HTR-8/SVneo (cell line): ENCODE measurements at places on chromosomes 2 and 18.

- no peak for DNase-seq
Observed at GRCh38 chr2:178863130-178863855, 56.1 kb upstream of the TTN start.

GRCh38 chr18:57775937-57776336 is 27.2 kb downstream of the ATP8B1 start:
- no peak for DNase-seq

DNA sequence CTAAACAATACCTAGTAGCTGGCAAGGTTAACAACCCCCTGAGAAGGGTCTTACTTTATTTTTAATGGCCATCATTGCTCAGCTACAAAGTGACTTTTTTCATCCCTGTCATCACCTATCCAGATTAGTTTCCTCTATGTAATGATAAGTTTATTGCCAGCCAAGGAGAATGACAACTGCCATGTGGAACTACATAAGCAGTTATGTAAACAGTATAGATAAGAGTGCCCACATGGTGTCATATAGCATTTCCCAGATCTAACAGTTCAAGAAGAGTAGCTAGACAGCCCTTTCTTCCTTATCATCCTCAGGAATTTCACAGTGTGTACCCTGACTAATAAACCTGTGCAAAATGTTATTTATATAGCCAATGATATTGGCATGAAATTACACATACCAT is 240.2 kb upstream of the PIK3C3 start:
- no peak for DNase-seq

GRCh38 chr18:40380686-40381439 is 1574.2 kb upstream of the PIK3C3 start:
- no peak for DNase-seq

DNA sequence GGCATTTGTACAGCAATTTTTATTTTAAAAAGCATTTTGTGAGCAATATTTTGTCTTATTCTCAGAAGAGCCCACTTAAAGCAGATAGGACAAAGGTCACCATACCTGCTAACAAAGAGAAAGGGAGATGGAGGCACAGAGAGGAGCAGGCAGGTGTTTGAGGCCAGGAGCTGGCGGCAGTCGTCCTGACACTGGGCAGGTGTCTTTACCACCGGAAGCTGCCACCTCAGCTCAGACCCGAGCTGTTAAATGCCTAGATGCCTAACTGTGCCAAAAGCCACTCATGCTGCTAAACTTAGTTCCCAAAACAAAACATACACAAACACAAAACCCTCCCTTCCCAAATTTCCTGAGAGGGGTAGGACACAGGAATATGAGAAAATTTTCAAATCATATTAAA is 120.9 kb downstream of the CNTNAP5 start:
- DNase-seq, result no peak

- DNase-seq, result no peak
Observed at GRCh38 chr2:232120911-232121310, 159.4 kb downstream of the DIS3L2 start.

DNA sequence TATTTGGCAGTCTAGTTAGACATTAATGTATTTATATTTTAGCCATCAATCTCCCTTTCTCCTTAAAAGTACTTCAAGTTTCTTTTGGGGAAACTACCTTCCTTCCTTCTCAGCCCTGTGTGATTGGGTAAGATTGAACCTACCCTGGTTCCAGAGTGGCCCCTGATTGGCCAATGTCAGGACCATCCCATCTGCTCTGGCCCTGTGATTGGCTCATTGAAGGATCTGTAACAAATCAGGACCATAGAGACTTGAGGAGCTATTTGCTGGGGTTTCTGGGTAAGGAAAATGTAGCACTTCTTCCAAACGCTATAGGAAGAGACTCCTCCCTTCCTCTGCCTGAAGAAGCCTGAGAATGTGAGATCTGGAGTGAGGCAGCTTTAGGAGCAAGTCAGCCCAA is 59.3 kb downstream of the AQP4 start:
- DNase-seq, result no peak

GRCh38 chr18:22132763-22133162 is 36.6 kb upstream of the GATA6 start:
- no peak for DNase-seq
